ENCODE measurements at places on chromosomes 7 and 10.

DNA sequence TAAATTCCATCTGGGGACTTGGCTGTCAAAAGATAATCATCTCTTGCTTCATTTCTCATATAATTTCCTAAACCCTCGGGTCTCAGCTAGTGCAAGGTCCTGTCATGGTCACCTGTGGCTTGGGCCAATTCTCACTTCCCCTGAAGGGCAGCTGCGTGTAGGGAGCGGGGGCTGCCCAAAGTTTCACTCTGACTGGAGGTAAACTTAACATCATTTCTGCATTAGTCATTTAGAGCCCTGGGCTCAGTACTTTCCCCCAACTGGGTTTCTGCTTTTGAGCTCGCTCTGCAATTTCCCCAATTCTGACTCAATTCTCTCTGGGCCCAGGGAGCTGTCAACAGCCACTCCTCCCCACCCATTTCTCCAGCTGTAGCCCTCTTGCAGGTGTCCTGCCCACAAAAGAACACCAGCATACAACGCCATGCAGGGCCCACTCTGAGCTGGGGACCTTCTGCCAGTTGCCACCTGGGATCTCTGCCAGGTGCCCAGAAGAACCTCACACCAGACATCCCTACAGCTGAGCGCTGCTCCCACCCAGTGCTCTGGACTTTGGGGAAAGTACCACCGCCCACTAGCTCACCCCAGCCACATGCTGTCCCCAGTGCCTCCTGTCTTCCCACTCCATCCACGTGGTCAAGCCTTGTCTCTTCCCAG lies 37.9 kb downstream of the VOPP1 start:
- H3K4me1 ChIP-seq = peaks cover 28% of the 10 kb centered on the region
- no peaks in the 10 kb centered on the region for H3K27me3 ChIP-seq
- no peak for DNase-seq
- H3K27ac ChIP-seq = no peak overlapping the region

DNA sequence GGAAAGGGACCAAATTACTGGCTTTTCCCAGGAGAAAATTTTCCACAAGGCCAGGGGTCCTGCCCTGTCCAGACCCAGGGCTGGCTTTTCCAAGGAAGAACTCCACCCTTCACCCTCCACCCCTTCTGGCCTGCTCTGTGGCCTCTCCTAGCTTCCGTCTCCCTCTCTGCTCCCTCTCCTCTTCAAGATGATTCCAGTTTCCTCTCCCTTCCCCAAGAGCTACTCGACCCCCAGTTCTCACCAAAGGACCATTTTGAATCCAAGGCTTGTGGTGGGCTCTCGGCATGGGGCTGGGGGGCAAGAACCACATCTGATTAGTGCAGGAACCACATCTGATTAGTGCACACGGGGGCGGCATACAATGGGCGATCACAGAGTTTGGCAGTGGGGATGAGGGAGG lies 7.7 kb downstream of the CHAT start:
- peaks cover 8% of the 10 kb centered on the region for H3K4me1 ChIP-seq
- peaks cover 19% of the 10 kb centered on the region for H3K27me3 ChIP-seq
- H3K27ac ChIP-seq = no peak overlapping the region

DNA sequence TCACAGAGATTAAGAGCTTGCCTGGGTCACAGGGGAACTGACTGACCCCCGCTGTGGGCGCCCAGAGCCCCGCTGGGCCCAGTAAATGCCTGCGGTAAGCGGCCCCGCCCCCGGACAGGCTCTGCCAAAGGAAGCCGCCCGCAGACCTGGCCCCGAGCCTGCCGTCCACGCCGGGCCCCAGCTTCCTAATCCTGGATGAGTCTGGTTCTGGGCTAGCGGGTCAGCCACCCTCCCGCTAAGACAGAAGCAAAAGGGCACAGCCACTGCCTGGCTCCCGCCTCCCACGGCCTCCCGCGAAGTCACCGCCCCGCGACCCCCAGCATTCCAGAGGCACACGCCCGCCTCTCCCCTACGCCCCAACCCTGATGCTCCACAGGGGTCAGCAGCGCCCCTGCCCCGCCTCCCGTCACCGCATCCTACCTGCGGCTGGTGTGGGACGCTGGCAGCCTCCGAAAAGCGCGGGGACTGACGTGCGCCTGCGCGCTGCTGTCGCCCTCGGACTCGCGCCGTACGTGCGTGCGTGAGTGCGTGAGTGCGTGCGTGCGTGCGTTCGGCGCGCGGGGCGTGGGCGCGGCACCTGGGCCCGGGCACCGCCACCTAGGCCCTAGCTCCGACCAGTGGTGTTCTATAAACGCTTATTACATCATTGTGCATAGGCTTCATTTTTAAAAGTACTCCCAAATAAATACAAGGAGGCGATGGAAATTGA lies at the start of gene FIGNL1:
Gene FIGNL1, minus strand, starts transcription at position 470 of the 709 bp plus-strand sequence. CDS start 3,063 bp downstream, outside the sequence.
- no peaks in the 10 kb centered on the region for H3K27me3 ChIP-seq
- H3K4me1 ChIP-seq = peaks cover 16% of the 10 kb centered on the region
- peak within 1 kb of the TSS; percentile 35 for H3K27ac ChIP-seq
- DNase-seq = peak; percentile 61
- no peaks in the 10 kb centered on the region for H3K36me3 ChIP-seq

DNA sequence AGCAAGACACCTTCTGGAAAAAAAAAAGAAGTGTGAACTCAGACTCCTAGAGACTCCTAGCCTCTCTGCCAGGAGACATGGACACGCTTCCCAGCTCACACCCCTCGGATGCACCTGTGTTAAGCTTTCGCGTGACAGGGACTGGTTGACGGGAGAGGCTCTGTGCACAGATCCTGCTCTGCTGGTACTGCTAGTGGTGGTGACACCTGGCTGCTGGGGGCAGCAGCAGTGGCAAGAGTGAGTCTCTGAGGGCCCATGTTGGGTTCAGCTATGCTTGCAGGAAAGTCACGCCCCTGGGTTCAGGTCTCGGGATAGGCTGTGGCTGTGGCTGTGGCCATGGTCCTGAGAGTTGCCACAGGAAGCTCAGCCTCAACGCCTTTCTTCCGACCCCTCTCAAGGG lies 81.1 kb downstream of the XRCC2 start:
- H3K27me3 ChIP-seq = no peaks in the 10 kb centered on the region
- no peak overlapping the region for H3K27ac ChIP-seq

GRCh38 chr7:46930366-46930765 lies 651.5 kb downstream of the TNS3 start:
- no peaks in the 10 kb centered on the region for H3K27me3 ChIP-seq
- DNase-seq = no peak
- H3K27ac ChIP-seq = no peak overlapping the region
- no peaks in the 10 kb centered on the region for H3K36me3 ChIP-seq

DNA sequence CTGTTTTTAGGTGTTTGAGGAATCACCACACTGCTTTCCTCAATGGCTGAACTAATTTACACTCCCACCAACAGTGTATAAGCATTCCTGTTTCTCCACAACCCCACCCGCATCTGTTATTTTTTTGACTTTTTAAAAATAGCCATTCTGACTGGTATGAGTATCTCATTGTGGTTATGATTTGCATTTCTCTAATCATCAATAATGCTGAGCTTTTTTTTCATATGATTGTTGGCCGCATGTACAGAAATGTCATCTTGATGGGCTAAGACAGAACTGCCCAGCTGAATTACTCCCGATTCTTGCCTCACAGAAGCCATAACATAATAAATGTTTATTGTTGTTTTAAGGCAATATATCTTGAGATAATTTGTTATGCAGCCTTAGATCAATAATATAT lies 93.1 kb upstream of the DKK1 start:
- DNase-seq = no peak
- H3K27ac ChIP-seq = no peak overlapping the region
- H3K4me3 ChIP-seq = no peak overlapping the region
- H3K36me3 ChIP-seq = no peaks in the 10 kb centered on the region

- H3K4me3 ChIP-seq = no peak overlapping the region
- no peaks in the 10 kb centered on the region for H3K4me1 ChIP-seq
- H3K36me3 ChIP-seq = no peaks in the 10 kb centered on the region
- H3K27me3 ChIP-seq = no peaks in the 10 kb centered on the region
- H3K27ac ChIP-seq = peak overlapping the region; percentile 8
Measured at GRCh38 chr7:94420328-94420727, 25.6 kb downstream of the COL1A2 start.

DNA sequence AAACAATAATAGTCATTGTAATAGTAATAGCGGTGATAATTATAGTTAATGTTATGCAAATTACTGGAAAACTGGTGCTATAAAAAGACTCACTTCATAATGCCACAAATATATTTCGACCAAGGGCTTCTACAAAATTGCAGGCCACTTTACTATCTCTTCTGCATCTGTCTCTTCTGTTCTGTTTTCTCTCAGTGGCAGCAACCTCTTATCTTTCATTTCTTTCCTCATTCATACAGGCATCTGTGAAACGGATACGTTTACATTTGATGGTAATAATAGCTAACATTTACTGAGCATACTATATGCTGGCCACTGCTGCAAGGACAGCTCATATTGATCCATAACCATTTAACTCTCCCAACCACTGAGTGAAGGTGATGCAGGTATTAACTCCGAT lies 537.4 kb upstream of the PFKP start:
- no peak for DNase-seq
- no peak overlapping the region for H3K4me3 ChIP-seq
- H3K27ac ChIP-seq = no peak overlapping the region
- peaks cover 4% of the 10 kb centered on the region for H3K4me1 ChIP-seq
- no peaks in the 10 kb centered on the region for H3K36me3 ChIP-seq

DNA sequence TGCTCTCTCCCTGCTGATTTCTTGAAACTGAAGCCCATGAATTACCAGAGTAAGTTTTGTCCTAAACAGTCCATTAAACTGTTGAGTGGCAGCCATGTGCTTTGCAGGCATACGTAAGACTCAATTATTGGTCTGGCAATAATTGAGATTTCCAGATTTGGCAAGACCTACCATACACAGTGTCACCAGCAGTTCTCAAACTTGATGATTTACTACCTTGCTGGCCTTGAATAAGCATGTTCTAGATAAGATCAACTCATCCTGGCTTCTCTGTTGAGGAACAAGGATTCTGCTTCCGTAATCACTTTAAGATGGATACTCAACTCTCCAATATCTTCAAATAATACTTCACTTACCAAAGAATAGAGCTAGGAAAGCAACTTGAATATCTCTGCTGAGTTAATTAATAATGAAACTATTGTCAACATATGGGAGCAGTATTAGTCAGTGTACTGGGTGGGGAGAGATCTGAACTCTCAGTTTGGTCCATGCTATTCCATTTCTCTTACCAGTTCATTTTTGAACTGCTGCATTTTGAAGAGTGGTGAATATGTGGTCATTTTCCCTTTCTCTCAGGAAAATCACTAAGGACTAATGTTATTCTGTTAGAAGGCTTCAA lies 181.4 kb downstream of the IPMK start:
- DNase-seq = no peak
- no peaks in the 10 kb centered on the region for H3K4me1 ChIP-seq
- no peaks in the 10 kb centered on the region for H3K36me3 ChIP-seq
- no peak overlapping the region for H3K4me3 ChIP-seq

GRCh38 chr7:78576236-78576635 lies 777.7 kb downstream of the PHTF2 start:
- no peaks in the 10 kb centered on the region for H3K36me3 ChIP-seq
- DNase-seq = no peak
- H3K4me1 ChIP-seq = no peaks in the 10 kb centered on the region
- no peak overlapping the region for H3K4me3 ChIP-seq

DNA sequence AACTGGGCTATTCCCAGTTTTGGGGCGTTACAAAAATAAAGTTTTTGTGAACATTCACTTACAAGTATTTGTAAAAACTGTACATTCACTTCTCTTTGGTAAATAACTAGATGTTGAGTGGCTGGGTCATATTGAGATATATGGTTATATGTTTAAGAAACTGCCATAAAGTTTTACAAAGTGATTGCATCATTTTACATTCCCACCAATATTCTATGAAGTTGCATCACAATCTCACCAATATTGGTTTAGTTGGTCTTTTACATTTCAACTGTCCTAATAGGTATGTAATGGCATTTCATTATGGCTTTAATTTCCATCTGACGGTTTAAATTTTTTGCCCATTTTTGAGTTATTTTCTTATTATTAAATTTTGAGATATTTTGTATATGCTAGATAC lies 251.7 kb upstream of the GNAI1 start:
- H3K27ac ChIP-seq = no peak overlapping the region
- no peak for DNase-seq
- no peaks in the 10 kb centered on the region for H3K36me3 ChIP-seq

DNA sequence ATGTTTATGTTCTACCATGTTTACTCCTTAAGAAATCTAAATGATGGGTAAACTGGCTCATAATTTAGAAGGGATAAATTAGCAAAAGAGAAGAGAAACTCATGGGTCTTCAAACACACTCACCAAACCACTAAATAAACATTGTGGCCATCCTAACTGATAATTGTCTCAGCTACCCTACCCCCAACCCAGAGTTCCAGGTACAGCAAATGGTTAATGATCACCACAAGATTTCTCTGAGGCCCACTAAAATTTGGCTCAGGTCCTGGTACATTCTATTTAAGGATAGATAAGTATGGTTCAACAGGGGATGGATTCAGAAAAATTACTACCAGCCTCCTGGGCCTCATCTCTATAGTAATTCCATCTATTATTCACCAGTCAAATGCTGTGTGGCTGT lies 21.4 kb downstream of the SLC25A13 start:
- peaks cover 2% of the 10 kb centered on the region for H3K36me3 ChIP-seq
- DNase-seq = no peak
- no peaks in the 10 kb centered on the region for H3K27me3 ChIP-seq
- H3K4me1 ChIP-seq = no peaks in the 10 kb centered on the region

GRCh38 chr7:4238861-4239260 lies 443.2 kb upstream of the FOXK1 start:
- H3K36me3 ChIP-seq = peaks cover 36% of the 10 kb centered on the region
- no peak for DNase-seq
- H3K27ac ChIP-seq = no peak overlapping the region
- H3K4me1 ChIP-seq = no peaks in the 10 kb centered on the region
